ENCODE measurements at places on chromosomes 4 and X.

DNA sequence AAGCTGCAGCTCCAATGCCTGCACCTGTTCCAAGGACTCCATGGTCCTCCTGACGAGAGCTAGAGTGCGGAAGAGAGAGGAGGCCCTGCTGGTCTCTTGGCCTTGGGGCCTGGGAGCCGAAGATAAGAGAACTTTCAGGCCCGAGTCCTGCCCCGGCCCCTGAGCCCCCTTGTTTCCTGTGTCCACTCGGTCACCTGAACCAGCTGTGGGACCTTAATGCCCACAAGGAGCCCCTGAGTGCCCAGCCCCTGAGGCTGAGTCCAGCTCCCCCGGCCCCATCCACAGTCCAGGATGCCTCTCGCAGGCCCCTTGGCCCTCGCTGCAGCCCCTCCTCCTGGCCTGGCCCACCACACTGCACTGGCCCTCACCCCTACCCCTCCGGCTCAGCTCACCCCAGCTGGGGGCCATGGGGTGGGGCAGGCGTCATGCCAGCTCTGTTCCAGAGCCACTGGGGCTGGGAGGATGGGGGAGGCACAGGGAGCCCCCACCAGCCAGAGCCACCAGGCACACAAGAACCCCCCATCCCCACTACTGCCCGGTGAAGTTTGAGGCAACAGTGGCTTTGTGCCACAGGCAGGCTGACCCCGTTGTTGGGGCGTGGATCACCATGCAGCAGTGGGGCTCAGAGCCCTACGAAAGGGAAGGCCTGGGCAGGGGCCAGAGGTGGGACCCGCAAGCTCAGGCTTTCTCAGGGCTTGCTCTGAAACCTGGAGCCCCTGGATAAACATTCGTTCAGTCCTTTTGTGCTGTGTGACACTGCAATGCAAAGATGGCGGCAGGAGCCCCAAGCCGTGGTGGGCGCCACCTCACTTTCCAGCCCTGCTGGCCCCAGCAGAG lies 14.1 kb downstream of the NAT8L start:
- no peak for DNase-seq

DNA sequence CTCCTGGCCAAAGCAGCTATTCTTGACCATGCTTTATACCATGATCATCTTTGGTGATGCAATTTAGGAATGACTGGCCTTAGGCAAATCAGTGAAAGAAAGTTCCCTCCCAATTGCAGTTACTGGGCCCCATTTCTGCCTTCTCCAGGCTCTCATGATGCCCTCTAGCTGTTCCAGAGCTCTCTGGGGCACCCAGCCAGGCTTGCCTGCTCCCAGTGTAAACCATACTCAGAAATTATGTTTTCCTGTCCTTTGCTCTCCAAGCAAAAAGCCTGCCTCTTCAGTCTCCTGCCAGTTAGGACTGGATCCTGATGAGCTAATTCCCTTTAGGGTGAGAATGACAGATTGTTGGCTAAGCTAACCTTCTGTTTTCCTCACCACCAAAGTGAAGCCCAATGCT lies 85.3 kb upstream of the RBPJ start:
- peak; percentile 90 for DNase-seq

DNA sequence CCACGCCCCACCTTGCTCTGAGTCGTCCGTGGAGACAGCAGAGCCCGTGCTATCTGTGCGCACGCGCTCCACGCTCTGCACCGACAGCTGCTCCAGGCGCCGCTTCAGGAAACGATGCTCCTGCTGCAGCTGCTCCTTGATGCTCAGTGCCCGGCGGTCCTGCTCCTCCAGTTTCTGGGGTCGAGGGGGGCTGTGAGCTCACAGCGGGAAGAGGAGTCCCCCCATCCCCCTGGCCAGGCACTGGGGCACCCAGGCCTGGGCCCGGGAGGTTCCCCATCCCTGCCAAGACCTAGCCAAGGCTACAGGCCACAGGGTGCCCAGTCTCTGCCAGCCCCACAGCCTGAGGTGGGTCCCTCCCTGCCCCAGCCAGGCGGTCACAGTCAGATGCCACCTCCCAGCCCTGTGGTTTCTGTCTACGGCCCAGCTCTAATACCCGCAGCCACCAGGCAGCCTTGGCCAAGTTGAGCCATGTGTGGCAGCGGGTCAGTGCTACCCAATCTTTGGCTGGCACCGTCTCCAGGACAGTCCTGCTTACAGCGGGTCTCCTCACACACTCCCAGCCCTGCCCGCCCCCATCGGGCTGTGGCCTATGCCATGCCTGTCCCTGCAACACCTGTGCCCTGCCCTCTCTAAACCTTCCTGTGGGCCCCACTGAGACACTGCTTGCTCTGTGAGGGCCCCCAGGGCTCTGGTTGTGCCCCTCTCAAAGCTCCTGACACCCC lies 9.3 kb upstream of the HAUS3 start:
- DNase-seq = no peak

DNA sequence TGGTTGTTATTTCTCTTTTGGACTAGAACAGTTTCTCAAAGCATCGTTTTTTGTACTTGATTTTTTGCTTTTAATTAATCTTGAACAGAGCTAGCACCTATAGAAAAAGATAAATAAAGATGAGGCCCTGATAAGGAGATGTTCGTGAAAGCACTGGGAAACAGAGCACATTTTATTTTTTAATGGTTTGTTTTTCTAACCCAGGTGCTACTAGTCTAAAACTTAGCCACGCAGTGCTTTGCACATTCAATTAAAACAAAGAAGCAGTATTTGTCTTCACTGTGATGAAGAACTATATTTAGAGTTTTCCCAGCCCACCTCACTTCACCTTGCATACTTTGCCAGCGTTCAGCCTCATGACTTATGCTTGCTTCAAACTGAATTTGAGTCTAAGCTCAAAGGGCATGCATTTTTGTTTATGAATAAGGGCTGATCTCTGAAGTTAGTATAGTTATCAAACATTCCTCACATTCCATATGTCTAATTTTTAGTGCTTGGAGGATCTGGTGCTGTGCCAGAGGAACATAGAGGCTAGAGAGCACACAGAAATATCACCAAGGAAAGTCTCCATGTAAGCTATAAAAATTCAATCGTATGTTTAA lies 76.7 kb downstream of the WWC2 start:
- peak; percentile 87 for DNase-seq

GRCh38 chr4:112736718-112737135 lies 99.8 kb downstream of the LARP7 start:
- no peak for DNase-seq

DNA sequence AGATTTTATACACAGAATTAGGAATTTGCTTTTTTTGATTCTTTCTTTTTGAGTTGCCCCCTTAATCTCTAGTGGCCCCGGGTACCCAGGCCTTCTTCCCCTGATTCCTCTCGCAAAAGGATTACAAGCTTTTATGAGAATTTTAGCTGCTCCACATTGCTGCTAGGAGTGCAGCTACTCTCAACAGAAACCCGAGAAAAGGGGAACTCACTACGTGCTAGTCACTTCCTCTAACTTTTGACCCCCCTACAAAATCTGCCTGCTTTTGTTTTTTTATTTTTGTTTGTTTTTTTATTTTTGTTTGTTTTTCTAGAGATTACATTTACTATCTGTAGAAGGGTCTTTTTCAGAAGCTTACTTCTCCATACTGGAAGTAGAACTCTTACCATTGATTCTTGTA lies 64.1 kb downstream of the ZNF81 start:
- no peak for DNase-seq

- DNase-seq = no peak
Measured at GRCh38 chr4:161555689-161556660, 607.8 kb downstream of the FSTL5 start.

DNA sequence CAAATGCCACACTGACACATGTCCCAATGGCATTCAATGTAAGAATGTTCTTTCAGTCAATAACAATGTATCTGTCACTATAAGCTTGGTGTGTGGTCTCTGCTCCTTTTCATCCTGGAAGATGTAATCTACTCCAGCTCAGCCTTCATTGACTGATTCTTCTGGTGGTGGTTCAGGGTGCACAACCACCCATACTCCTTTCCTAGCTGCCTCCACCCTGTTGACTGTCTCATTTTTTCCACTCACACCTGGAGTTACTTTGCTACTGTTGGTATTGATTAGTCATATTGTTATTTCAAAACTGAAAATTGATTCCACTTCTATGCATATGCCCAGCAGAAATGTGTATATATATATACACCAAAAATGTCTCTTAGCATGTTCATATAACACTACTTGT lies 140.5 kb downstream of the ASB9 start:
- no peak for DNase-seq

GRCh38 chr4:39096847-39097246 lies 34.8 kb downstream of the KLHL5 start:
- no peak for DNase-seq

Data from EL (cell line).